ENCODE measurements at places on chromosomes 2 and 18.

DNA sequence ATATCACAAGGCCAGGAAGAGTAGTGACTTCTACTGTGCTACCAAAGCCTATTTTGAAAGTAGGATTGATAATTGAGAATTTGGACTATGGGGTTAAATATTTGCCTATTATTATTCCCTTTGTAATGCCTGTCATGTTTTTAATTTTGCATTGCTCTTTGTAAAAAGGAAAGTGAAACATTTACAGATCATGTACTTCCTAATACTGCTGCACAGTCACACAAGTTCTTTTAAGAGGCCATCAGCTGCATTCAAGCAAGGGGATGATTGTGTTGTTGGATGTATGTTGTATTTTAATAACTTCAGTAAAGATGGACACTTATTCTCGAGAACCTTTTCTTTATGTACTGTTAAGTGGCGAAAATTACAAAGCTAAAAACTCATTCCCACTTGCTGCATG is 70.1 kb downstream of the PLEKHA3 start:
- no peaks in the 10 kb centered on the region for H3K4me1 ChIP-seq
- no peak for DNase-seq
- no peaks in the 10 kb centered on the region for H3K27me3 ChIP-seq
- H3K36me3 ChIP-seq = no peaks in the 10 kb centered on the region
- H3K4me3 ChIP-seq = no peak overlapping the region
- no peak overlapping the region for H3K27ac ChIP-seq

- no peak for DNase-seq
- no peaks in the 10 kb centered on the region for H3K36me3 ChIP-seq
- H3K27me3 ChIP-seq = no peaks in the 10 kb centered on the region
- no peak overlapping the region for H3K27ac ChIP-seq
Measured at GRCh38 chr2:140091926-140092325, 1311.7 kb upstream of the NXPH2 start.

DNA sequence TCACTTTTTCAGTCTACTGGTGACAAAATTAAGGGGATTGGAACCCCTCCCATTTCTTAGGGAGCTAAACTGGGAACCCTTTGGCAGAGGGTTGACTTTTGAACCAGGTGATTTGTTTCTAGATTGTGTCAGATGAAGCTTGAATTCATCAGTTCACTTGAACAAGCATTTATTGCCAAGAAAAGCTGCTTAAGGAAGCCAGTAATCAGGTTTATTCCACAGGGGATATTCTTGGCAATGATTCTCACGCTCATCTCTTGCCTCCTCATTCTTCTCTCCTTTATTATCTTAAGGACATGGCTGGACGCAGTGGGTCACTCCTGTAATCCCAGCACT is 101.0 kb downstream of the ALPK2 start:
- H3K4me1 ChIP-seq = no peaks in the 10 kb centered on the region
- H3K27me3 ChIP-seq = no peaks in the 10 kb centered on the region
- no peak overlapping the region for H3K27ac ChIP-seq
- no peak overlapping the region for H3K4me3 ChIP-seq
- no peaks in the 10 kb centered on the region for H3K36me3 ChIP-seq

- no peaks in the 10 kb centered on the region for H3K36me3 ChIP-seq
- no peak for DNase-seq
- H3K27me3 ChIP-seq = peaks cover 6% of the 10 kb centered on the region
- no peak overlapping the region for H3K27ac ChIP-seq
- no peak overlapping the region for H3K4me3 ChIP-seq
Measured at GRCh38 chr2:148861367-148861766, 13.7 kb upstream of the KIF5C start.

DNA sequence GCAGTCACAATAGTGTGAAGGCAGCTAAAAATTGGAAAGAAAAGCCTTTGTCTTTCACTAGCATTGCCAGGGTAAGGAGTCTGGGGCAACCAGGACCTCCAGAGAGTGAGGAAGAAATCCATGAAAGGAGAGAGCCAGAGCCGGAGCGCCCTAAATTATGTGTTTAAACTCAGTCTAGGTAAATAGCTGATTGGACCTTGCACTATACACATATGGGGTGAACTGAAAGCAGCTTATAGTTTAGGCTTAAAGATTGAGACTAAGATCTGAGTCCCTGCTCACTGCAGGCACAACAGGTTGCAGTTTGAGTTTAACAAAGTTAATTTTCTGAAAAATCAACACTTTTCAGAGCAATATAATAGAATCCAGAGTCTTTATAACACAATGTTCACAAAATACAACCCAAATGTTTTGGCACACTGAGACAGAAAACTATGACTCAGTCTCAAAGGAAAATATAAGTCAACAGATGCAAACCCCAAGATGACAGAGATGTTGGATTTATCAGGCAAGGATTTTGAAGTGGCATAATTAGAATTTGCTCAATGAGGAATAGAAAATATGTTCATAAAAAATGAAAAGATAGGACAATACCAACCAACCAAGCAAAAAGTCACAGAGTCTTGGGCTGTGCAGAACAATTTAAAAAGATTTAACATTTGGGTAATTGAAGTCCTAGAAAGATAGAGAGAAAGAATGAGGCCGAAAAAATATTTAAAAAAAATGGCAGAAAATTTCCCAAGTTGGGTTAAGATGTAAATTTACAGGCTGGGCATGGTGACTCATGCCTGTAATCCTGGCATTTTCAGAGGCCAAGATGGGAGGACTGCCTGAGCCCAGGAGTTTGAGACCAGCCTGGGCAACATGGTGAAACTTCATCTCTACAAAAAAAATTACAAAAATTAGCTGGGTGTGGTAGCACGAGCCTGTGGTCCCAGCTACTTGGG is 39.6 kb downstream of the DOK1 start:
- no peaks in the 10 kb centered on the region for H3K36me3 ChIP-seq
- H3K27ac ChIP-seq = no peak overlapping the region
- H3K27me3 ChIP-seq = peaks cover 12% of the 10 kb centered on the region
- H3K4me3 ChIP-seq = no peak overlapping the region

- H3K27ac ChIP-seq = no peak overlapping the region
- no peaks in the 10 kb centered on the region for H3K36me3 ChIP-seq
- H3K4me3 ChIP-seq = no peak overlapping the region
- no peaks in the 10 kb centered on the region for H3K4me1 ChIP-seq
Measured at GRCh38 chr2:114283774-114284173, 158.7 kb upstream of the DPP10 start.

- H3K4me1 ChIP-seq = peaks cover 10% of the 10 kb centered on the region
- H3K27me3 ChIP-seq = no peaks in the 10 kb centered on the region
- no peak overlapping the region for H3K4me3 ChIP-seq
Measured at GRCh38 chr2:10564876-10565445, 116.8 kb upstream of the ODC1 start.

DNA sequence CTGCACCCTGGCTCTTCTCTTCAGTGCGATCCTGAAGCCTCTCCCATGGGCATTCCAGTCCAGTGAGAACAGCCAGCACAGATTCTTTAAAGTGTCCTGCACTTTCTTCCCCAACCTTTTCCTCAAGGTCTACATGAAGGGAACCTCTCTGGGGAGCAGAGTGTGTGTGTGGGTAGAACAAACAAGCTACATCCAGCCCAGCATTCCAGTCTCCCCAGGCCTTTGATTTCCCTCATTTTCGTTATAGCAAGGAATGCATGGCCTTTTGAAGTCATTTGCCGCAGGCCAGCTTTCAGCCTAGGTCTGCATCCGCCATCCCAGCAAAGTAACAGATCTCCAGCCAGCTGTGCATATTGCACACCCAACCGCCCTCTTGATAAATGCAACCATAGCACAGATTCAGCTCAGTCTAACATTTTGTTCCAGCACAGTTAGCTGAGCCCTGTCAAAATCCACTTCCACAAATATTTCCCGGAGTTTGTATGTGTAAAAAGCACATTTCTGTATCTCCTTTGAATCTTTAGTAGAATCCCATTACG is 44.6 kb downstream of the CD8B2 start:
- no peak overlapping the region for H3K4me3 ChIP-seq
- no peaks in the 10 kb centered on the region for H3K36me3 ChIP-seq
- H3K27me3 ChIP-seq = no peaks in the 10 kb centered on the region
- peak; percentile 22 for DNase-seq
- H3K4me1 ChIP-seq = peaks cover 5% of the 10 kb centered on the region

DNA sequence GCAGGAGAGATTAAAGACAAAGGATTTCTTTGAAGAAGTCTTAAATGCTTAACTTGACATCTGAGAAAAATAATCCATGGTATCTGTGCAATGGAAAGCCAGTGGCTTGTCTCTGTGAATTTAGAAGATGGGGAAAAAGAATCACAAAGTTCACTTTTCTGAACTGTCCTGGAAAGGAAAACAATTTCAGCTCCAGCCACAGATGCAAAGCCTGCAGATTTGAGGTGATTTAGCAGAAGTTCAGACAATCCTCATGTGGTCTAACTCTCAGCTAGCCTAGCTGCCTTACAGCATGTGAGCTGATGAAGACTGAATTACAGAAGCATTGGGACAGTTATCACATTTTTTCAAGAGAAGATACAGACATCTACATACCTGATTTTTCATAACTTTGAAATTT is 126.7 kb upstream of the ITGB6 start:
- no peak overlapping the region for H3K4me3 ChIP-seq
- H3K36me3 ChIP-seq = no peaks in the 10 kb centered on the region
- peak; percentile 20 for DNase-seq

- DNase-seq = no peak
- no peaks in the 10 kb centered on the region for H3K36me3 ChIP-seq
- H3K4me3 ChIP-seq = no peak overlapping the region
- H3K4me1 ChIP-seq = no peaks in the 10 kb centered on the region
- no peak overlapping the region for H3K27ac ChIP-seq
Measured at GRCh38 chr2:62576276-62576939, 70.4 kb upstream of the TMEM17 start.

GRCh38 chr2:142320067-142320466 is 189.3 kb upstream of the LRP1B start:
- DNase-seq = no peak
- H3K27me3 ChIP-seq = no peaks in the 10 kb centered on the region
- no peaks in the 10 kb centered on the region for H3K36me3 ChIP-seq
- no peak overlapping the region for H3K4me3 ChIP-seq
- no peak overlapping the region for H3K27ac ChIP-seq
